ENCODE measurements at places on chromosomes 1 and 21. TPM values are rescaled to one million over a fixed set of nuclear protein-coding genes. Genes with fewer than 3 reads are reported as not detected.

Gene SERPINC1
- total RNA-seq = not detected

Gene SDC3
- 4.5 TPM for total RNA-seq

Gene LCE4A
- total RNA-seq = not detected

Gene RNF223
- total RNA-seq = not detected

Gene LRRN2
- total RNA-seq = not detected

All from epithelial cell of umbilical artery (primary cell).